ENCODE measurements at places on chromosomes 7 and 10. TPM values are rescaled to one million over a fixed set of nuclear protein-coding genes. Genes with fewer than 3 reads are reported as not detected.

DNA sequence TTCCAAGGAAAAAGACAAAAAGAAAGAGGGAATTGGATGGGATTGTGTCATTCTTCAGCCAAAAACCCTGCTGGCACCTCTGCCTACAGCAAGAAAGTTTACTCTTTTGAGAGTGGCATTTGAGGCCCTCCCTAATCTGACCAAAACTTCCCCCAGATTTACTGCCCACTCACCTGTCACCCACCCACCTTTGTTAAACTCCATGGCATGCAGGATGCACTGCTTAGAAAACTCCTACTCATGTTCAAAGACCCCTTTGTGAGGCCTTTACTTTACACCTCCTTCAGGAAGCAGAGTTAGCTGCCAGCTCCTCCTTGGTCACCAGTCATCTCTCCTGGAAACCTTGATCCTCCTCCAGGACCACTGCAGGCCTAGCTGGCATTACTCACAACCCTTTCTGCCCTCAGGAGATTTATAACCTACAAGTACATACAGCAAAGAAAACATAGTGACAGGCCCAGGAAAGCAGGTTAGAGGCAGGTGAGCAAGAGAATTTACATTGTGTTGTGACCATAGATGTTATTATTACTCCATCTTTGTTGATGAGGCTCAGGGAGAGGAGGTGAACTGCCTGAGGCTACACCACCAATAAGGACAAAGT lies 10.3 kb upstream of the PLAC9 start:
- DNase-seq = no peak

DNA sequence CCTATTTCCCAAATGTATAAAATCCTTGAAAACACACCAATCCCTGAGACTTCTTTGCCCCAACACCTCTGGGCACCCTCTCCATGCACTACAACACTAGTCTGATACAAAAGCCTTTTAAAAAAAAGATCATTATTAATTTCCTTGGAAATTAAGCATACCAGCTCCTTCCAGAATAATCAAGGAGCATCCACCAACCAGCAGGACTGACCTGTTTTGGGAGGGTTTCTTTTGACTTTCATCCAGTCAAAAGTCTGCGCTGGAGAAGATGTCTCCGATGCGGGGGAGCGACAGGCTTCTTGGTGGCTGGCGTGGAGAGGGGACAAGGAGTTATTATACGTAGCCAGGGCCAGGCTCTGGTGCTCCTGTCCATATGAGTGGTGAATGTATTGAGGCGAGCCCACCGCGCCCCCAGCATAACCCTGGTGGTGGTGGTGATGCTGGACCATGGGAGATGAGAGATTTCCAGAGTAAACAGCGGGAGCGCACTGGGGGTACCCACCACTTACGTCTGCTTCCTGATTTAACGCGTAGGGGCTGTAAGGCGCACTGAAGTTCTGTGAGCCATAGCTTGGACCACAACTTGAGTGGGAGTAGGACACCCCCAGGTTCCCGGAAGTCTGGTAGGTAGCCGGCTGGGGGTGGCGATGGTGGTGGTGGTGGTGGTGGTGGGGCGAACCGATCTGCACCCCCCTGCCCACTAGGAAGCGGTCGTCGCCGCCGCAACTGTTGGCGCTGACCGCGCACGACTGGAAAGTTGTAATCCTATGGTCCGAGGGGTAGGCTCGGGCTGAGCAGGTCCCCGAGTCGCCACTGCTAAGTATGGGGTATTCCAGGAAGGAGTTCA lies 527 bp downstream of the HOXA1 start:
- peak; percentile 62 for DNase-seq

Gene INHBA
- total RNA-seq = 84.7 TPM

DNA sequence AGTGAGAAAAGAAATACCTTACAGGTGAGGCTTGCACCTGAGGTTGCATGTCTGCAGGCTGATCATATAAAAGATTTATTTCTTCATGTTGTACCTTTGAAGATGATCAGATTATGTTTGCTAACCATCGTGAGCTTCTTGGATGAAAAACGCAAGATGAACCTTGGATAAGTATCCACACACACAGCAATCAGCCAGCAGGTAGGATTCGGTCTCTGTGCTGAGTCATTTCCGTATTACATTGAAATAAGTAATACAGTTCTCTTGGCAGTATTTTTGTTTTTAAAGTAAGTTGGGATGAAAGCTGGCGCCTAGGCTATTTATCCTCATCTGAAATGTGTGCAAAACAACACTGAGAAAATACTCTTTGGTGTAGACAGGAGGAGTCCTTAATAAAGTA lies 109.0 kb upstream of the PRKCQ start:
- peak; percentile 25 for DNase-seq

Gene LIPN
- not detected for total RNA-seq

GRCh38 chr10:17609523-17610079 lies 7.6 kb downstream of the HACD1 start:
- no peak for DNase-seq

Gene COPS6
- total RNA-seq = 127 TPM

DNA sequence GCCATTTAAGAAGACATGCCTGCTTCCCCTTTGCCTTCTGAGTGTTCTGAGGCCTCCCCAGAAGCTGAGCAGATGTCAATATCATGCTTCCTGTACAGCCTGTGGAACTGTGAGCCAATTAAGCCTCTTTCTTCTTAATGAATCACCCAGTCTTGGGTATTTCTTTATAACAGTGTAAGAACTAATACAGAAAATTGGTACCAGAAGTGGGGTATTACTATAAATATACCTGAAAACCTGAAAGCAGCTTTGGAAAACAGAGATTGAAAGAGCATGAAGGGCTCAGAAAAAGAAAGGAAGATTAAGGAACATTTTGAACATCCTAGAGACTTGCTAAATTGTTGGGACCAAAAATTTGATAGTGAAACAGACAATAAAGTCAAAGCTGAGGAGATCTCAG lies 12.0 kb upstream of the RNF32 start:
- no peak for DNase-seq

Gene OR2A7
- 0.11 TPM for total RNA-seq

Gene MMRN2
- 0.06 TPM for total RNA-seq

- no peak for DNase-seq
Measured at GRCh38 chr10:57168611-57169240, 807.7 kb upstream of the ZWINT start.

Gene ARHGEF35
- 3.6 TPM for total RNA-seq

DNA sequence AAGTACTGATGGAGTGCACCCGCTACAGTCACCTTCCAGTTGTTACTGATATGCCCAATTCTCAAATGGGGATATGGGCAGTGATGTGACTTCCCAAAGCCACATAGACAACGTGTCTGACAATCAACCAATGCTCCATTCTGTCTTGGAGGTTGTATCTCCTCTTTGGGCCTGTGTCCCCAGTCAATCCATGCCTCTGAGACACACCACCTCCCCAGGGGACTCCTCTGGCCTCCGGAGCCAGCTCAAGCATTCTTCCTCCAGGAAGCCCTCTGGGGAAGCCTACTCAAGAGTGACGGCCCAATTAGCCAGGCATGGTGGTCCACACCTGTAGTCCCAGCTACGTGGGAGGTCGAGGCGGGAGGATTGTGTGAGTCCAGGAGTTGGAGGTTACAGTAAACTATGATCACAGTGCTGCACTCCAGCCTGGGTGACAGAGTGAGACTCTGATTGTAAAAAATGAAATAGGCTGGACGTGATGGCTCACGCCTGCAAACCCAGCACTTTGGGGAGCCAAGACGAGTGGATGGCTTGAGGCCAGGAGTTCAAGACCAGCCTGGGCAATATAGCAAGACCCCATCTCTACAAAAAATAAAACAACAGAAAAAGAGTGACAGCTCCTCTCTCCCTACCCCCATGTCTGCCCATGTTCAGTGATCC lies 99.5 kb upstream of the TNRC18 start:
- peak; percentile 86 for DNase-seq

DNA sequence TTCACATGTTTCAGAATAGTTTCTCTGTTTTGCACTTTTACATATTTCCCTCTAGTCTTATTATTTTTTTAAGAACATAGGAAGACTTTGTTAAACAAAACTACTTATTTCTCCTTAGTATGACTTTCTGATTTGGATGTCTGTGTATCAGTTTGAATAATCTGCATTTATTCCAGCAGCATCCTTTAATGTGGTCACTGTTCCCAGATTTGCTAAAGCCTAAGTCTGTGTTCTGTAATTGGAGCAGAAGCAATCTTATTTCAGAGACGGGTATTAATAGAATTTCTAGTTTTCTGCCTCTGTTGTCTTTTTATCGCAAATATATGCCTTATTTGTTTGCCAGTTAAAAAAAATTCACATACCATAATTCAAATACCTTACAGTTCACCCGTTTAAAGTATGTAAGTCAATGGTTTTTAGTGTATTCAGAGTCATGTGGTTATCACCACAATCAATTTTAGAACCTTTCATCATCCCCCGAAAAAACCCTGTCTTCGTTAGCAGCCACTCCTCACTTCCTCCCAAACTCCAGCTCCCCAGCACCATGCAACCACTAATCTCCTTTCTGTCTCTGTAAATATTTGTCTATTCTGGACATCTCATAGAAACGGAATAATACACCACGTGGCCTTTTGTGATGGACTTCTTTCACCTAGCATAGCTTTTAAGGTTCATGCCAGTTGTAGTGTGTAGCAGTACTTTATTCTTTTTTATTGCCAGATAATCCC lies 58.7 kb downstream of the INPP5F start:
- DNase-seq = peak; percentile 50

- no peak for DNase-seq
Measured at GRCh38 chr7:28778786-28779185, 179.3 kb downstream of the TRIL start.

- DNase-seq = no peak
Measured at GRCh38 chr7:128938544-128939074, 882 bp downstream of the IRF5 start.

- DNase-seq = no peak
Measured at GRCh38 chr10:117472872-117473271, 69.7 kb upstream of the EMX2 start.

- no peak for DNase-seq
Measured at GRCh38 chr10:70317272-70317942, 33.6 kb upstream of the NPFFR1 start.

Gene ASAH2
- total RNA-seq = 0.46 TPM
